ENCODE measurements at places on chromosomes 1 and 21.

DNA sequence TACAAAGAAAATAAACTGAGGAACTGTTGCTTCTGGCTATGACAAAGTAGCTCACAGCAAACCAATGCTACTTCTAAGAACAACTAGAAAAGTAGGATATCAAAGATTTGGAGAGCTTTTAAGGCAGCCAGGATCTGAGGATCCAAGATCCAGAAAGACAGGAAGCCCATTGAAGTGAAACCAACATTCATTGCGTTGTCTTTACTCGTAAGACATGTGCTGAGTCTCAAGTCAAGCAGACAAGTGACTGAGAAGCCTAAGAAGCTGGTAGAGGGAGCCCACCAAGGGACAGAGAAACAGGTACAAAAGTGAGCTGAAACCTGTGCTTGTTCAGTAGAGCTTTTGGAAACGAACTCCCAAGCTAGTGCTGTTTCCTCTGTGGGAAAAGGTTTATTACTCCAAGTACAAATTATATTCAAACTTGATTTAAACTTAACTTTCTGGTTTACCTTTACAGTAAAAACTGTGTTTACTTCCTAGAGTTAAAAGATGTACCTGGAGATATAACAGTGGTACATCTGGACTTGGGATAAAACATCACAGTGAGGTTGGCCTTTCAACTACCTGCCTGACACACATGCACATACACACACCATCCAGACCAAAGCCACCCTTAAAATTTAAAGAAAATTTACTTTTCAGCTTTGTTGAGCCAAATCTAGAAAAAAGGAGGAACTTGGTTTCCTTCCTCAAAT lies 41.2 kb downstream of the NME7 start:
- DNase-seq = no peak

DNA sequence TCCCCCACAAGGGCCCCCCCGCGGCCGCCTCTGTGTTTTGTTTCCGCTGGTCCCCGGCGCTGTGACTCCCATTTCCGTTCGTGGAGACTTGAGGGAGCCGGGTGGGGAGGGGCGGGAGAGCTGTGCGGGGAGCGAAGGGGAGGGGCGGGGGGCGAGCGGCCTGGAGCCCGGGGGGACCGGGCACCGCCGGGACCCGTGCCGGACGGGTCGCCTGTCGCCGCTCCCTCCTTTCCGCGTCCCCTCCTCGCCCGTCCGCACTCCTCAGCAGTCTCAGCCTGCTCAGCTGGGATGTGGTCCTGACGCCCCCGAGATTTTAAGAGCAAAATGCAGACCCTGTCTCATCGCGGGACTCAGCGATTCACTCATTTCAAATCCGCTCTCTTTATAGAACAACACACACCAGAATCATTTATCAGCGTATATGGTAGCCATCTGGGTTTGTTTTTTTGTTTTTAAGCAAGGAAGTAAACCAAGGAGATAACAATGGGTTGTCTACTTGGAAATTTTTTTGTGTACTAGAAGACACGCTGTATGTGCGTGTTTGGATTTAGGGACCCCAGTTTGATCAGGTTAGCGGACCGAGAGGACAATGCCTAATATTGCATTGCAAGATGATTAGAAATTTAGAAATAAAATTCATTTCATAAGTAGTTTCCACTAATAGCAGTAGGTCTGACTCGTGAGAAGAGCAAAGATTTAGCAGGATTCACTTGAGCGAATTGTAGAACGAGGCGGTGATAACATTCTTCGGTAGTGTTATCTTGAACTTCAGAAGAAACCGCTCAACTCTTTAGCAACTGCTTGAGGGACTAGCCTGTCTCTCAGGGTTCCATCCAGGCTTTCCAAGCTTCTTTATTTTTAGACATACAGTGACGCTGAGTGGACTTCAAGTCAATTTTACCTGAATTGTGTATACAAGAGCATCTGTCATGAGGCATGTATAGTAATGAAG lies 1.1 kb downstream of the GABPA start:
- DNase-seq = peak; percentile 87

- DNase-seq = no peak
Observed at GRCh38 chr1:219380463-219380862, 206.8 kb downstream of the LYPLAL1 start.

- DNase-seq = no peak
Observed at GRCh38 chr1:230568008-230568407, 74.3 kb upstream of the COG2 start.
